ENCODE measurements at places on chromosomes 6 and 20.

DNA sequence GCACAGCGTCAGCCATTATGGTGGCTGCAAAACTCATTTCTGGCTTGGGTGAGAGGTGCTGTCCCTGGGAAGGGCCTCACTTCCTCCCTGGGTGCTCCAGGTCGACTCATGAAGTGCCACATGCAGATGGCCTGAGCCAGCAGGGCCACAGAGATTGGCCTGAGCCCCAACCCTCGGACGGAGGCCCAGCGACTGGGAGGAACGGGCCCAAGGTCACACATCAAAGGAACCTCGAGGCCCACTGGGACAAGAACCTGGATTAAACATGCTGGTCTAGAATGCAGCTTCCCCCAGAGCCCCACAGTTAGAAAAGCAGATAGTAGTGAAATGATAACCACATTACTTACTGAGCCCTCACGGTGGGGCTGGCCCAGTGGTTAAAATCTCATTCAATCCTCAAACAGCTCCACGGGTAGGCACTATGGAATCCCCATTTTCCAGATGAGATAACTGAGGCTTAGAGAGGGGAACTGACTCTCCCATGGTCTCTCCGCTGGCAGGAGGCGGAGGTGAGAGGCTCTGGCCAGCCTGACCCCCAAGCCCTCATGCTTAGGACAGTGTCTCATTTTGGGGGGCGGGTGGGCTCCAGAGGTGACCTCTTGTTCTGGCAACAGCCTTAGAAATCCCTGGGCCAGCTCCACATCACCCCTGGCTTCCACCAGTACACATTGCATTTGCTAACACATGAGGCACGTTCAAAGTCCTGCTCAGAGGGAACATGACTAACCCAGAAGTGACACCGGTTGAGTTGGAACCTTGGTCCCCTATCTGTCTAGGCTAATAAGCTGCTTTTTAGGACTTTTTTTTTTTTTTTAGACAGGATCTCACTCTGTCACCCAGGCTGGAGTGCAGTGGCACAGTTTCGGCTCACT is 53.0 kb downstream of the SRC start:
- no peak for DNase-seq

DNA sequence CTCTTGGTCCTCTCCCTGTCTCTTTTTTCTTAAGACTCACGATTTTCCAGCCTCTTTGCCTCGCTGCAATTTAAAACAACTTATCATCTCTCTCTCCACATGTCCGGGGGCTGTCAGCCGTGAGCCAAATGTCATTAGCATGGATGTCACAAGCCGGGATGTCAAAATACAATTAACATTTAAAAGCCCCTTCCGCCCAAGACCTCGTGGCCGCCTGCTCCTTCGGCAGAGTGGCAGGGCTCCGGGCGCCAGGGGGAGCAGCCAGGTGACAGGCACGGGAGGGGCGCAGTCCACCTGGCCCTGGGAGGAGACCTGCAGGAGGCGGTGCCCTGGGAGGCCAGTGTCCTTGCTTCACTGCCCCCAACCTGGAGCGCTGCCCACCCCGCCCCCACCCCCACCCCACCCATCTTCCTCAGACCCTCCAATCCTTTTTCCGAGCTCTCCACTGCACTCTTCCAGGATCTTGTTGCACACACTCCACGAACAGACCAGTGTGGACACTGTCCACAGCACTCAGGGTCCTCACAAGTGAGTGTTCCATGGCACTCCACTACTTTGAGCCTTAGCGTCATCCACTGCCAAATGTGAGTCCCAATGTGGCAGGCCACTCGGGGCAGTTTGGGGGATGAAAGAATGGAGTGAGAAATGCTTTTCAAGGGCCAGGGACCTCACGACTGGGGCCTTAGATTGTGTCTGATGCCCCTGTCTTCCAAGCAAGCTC is 5.6 kb upstream of the GRM4 start:
- DNase-seq, result no peak

GRCh38 chr6:20481281-20481680 is 53.0 kb upstream of the CDKAL1 start:
- DNase-seq, result no peak

DNA sequence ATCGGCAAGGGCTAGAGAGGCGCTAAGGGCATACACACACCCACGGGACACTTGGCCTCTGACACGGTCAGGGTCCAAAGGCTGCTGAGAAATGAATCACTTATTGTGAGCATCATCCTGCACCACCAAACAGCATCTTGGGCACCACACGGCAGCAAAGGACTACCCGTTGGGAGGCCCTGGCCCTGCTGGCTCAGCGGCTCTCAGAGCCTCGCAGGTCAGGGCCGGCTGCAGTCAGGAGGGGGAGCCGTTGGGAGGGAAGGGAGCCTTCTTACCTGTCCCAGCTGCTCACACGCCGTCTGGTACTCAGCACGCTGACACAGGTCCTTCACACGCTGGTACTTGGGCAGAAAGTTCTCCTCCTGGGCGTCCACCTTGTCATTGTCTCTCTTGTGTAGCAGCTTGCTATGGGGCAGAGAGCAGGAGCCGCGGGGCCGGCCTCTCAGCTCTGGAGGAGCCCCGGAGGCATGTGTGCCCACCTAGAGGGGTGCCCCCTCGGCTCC is 109.0 kb downstream of the SULF2 start:
- DNase-seq, result no peak

- DNase-seq, result no peak
Measured at GRCh38 chr20:62326559-62326958, 23.8 kb downstream of the ADRM1 start.

DNA sequence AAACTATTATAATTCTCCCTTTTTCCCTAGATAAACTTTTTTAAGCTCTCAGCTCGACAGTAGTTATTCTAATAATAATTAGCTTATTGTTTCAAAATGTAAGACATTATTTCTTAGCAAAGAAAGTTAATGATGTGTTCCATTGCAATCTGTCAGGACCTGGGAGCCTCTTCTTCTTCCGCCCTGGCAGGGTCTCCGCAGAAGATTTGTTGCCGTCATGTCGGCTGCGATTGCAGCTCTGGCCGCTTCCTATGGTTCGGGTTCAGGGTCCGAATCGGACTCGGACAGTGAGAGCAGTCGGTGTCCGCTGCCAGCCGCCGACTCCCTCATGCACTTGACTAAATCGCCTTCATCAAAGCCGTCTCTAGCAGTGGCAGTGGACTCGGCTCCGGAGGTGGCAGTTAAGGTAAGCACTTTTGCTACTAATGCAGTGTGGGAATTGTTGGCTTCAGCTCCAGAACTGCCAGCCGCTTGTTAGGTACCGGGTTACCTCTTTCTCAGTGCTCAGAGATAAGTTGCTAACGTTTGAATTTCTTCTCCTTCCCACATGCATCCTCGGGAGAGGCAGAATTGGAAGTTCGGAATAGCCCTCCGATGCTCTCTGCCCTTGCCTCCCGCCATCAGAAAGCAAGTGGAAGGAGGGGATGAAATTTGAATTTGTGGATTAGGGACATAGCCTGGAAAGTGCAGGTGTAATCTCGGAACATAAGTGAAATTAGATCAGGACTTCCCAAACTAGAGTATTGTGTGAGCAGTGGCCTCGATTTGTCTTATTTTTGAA is at the start of gene CDC40:
Gene CDC40 (plus strand): TSS at position 200 of the 781 bp plus-strand sequence. CDS start 18 bp downstream, at position 218.
- DNase-seq, result no peak

DNA sequence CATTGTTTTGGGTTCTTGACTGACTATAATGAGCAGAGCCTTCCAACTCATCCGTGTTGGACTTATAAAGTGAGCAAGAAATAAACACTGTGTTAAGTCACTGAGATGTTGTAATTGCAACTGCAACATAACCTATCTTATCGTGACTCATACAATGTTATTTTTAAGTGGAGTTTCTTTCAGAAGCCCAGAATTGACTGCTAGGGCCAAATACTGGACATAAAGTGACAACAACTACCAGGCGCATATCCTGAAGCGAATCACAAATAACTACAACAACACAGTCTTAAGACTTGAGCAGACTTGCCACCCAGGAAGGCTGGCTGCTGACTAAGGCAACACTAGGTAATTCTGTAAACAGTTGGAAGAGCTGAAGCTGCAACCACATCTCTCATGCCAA is 326.6 kb downstream of the COL12A1 start:
- DNase-seq, result no peak

- peak; percentile 83 for DNase-seq
Measured at GRCh38 chr6:131379948-131380347, 193.1 kb upstream of the ARG1 start.

DNA sequence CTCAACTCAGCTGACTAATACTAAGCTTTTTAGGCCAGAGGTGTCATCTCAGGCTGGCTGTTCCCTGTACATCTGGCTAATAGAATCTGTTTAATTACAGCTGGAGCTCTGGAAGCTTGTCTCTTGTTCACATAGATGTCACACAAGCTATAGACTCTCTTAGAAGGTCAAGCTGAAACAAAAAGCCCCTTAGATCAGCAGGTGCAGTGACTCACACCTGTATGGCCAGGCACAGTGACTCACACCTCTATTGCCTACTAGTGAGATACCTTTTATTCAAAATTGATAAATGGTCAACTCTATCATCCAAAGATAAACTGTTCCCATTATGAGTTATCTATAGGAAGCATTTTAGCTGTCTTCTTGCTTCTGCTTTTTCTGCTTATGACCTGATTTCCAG is 29.9 kb upstream of the MTHFD1L start:
- no peak for DNase-seq

- DNase-seq, result no peak
Measured at GRCh38 chr6:33638556-33638955, 17.4 kb downstream of the ITPR3 start.

All from astrocyte of the hippocampus (primary cell).